Fibroblast of gingiva (primary cell): ENCODE measurements at places on chromosomes 3 and 15.

DNA sequence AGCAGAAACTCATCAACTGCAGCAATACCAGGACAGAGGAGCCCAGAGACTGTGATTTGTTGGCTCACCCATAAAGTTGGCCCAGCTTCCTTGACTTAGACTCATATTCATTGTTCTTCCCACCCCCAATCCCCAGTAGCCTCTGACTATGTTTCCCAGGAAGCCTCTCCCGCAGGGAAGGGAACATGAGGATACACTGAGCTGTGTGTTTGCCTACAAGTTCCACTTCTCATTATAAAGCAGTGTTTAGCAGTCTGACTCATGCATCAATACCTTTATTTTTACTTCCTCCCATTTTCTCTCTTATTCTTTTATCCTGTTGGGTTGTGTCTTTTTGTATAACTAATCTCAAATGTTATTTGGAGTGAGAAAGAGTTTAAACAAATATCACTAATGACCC is 111.6 kb upstream of the PHLDB2 start:
- no peak for DNase-seq

DNA sequence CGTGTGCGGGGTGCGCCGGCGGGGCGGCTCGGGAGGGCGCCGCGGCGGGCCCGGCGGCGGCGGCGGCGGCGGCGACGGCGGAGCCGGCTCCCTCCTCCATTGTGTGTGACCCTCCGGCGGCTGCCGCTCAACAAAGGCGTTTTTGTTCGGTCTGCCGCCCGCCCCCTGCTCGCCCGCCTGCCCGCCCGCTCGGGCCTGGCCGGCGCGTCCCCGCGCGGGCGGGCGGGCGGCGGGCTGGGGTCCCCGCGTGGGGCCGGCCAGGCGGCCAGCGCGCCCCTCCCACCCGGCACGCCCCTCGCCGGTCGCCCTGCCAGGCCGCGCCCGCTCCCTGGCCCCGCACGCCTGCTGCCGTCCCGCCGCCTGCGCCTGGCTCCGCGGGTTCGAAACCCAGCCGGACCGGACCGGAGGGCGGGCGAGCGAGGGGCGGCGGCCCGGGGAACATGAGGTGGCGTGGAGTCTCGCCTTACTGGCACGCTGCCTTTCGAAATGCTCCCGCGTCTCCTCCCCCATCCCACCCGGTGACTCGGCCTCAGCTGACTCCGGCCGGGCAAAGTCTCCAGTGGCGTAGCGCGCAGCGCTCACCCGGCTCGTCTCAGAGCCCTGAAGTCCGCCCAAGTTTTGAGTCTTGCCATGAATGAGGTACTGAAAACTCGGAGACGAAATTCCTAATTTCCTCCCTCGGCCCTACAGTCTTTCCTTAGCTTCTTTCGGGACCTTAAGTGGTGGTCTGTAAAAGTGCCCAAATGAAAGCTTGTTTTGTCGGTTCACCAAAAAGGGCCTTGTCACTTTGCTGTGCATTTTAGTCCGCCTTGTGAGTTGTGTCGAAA is 588 bp downstream of the MAPK6 start:
- DNase-seq, result peak; percentile 93

- DNase-seq, result no peak
These were observed 25.9 kb downstream of the MELTF start for GRCh38 chr3:197003461-197004385.

DNA sequence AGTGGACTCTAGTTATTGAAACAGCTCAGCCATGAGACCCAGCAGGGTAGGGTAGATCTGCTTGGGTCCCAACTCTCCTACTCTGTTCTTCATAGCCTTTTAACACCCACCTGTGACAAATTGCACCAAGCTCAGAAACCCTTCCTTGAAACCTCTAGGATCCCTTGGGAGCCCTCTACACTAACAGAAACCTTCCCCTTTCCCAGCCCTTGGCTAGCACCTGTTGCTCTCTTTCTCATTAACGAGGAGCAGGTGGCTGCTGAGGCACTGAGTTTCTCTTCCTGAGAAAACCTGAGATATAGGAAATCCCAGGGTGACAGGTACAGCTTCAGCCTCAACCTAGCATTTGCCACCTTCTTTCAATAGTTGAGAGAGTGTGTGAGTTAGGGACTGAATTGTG is 88.3 kb upstream of the CLSTN2 start:
- DNase-seq, result no peak

GRCh38 chr3:42159706-42160472 is 68.7 kb downstream of the TRAK1 start:
- DNase-seq, result peak; percentile 26

DNA sequence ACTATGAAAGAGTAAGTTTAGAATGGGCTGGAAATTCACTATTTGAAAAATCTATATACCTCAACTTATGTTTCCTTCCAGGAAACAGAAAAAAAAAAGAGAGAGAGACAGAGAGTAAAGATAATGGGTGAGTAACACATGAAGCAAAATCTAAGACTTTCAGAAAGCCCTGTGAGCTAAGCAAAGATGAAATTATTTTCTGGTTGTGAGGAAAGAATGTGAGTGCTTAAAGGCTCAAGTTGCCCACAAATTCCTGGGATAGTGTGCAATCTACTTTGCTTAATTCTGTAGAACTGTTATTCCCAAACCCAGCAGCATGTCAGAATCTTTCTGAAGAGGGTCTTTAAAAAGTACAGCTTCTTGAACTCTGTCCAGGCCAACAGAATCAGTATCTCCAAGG is 337.7 kb upstream of the AGTR1 start:
- DNase-seq, result peak; percentile 66
